ENCODE measurements at places on chromosomes 4 and X.
A peak's percentile ranks its signal among the peaks of the same experiment; 100 is the strongest.

DNA sequence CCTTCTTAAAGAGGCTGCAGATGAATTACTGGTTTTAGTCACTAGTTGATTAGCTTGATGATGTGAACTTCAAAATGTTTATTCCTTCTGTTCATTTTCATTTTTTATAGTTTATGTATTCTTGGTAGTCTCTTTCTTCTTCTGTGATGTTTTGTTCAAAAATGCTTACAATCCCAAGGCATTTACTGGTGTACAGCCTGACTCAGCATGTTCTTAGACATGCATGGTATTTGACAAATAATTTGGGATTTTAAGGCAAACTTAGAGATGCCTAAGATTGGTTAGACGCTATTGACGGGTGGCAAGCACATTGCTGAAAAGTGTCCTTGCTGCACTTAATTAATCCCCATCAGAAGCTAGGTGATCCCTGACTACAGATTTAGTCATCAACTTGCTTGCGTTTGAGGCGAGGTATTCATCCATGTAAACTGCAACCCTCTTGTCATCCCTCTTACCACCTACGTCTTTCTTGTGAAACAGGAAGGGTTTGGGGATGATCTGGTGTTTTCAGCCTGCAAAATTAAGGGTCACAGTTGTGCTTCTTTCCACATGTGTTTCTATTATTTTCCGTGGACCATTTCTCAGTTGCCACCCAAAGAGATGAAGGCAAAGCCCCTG is 331.8 kb downstream of the DKK2 start:
- no peak for DNase-seq

- DNase-seq, result no peak
Measured at GRCh38 chr4:168634276-168634802, 137.5 kb downstream of the PALLD start.

DNA sequence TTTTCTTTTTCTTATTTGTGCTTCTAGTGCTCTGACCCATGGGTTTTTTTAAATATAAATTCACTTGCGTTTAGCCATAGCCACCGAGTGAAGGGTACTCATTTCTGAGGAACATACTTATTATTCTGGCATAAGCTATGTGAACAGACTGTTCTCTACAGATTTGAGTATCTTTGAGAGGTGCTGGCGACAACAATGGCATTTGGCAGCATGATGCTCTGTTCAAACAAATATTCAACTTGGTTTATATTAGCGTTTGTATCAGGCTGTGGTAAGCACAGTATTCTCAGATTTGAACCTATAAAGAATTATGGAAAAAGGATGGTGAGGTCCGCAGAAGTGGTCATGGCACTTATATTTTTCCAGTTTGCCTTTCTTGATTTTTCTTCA is 108.7 kb upstream of the LIMCH1 start:
- DNase-seq, result no peak

- DNase-seq, result no peak
Measured at GRCh38 chrX:37603938-37604409, 32.5 kb downstream of the LANCL3 start.

DNA sequence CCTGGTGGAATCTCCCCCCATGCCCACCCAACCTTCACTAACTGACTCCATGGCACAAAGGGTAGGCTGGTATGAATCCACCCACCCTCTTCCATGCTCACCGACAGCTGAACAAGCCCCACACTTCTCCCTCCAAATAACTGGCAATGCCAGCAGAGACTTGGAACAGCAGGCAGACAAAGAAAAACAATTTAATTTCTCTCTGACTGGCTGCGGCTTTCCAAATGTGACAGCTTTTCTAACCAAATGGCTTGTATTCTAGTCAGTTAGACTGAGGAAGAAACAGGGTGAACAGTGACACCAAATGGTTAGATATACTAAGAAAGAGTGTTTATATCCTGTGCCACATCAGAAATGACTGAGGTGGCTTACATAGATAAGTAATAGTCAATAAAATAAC is 199.3 kb upstream of the ADAMTS3 start:
- no peak for DNase-seq

GRCh38 chr4:158020176-158020575 is 152.6 kb downstream of the GASK1B start:
- DNase-seq, result no peak

GRCh38 chrX:487836-488235 is 101.1 kb upstream of the PPP2R3B start:
- no peak for DNase-seq

DNA sequence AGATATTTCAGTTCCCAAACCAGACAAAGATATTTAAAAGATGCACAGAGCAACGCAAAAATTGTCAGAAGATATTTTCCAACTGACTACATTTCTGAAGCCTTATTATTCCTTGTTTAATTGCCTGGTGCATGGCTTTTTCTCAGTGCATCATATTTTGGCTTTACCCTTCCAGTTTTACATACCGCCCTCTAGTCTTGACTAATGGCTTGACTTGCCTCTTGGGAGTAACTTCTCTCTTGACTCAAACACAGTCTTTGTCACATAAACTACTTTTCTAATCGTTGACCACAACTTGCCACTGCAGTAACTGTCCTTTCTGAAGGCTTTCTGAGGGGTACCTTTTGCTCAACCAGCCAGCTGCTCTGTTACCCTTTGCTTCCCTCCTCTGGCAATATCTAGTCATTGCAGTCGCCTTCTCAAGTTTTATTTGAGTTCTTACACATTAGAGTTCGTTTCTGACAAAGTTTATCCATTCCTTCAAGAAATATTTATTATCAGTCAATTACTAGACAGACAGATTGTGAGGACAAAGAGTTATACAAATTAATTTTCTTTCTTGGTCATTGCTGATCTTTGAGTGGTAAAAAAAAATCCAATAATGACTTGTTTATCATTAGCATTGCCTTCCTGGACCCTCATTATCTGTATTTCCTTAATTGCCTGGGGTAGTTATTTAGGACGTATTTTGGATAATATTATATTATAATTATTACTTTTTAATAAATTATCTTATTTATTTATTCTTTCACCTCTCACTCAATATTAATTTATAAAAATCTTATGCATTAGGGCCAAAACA is 506.9 kb upstream of the PCDH10 start:
- DNase-seq, result peak; percentile 3

DNA sequence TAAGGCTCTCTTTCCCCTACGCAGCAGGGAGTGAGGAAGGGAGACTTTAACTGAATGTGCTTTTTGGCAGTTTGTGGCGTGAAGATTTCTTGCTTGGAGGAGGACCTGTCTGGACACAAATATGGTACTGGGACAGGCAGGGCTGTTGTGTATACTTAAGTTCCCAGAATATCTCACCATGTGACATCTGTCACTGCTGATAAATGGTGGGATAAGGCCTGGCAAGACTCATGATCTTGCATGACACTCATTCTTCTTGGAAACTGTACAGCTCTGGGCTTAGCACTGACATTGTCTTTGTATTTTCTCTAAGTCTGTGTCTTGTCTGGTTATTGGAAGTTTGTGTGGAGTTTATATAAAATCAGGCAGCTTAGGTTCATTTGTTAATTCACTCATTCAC is 93.1 kb downstream of the STK32B start:
- no peak for DNase-seq

GRCh38 chrX:12950851-12951594 is 23.9 kb upstream of the TMSB4X start:
- no peak for DNase-seq

GRCh38 chr4:89221167-89221867 is 86.3 kb downstream of the GPRIN3 start:
- DNase-seq, result no peak

- no peak for DNase-seq
Measured at GRCh38 chrX:18457000-18457399, 31.6 kb downstream of the CDKL5 start.

DNA sequence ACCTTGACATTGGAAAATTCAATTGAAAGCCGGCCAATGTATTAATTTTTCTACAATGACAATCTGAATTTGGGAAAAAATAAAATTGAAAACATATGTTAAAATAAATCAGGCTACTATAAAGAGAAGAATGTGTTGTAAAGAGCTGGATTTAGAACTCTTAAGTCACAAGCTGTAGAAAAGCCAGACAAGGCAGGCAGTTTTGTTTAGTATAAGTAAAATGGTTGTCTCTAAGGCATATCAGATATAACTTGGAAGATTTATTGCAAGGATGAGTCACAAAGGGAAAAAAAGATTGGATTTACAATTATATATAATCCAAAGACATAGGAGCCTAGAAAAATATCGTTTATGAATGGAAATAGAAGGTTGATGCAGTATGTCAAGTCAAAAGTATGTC is 549.1 kb upstream of the EPHA5 start:
- DNase-seq, result no peak

- no peak for DNase-seq
Measured at GRCh38 chr4:101787701-101788316, 2.7 kb upstream of the BANK1 start.

GRCh38 chr4:73674451-73674919 is 54.2 kb upstream of the RASSF6 start:
- no peak for DNase-seq
